ENCODE measurements at places on chromosomes 1 and 21.

DNA sequence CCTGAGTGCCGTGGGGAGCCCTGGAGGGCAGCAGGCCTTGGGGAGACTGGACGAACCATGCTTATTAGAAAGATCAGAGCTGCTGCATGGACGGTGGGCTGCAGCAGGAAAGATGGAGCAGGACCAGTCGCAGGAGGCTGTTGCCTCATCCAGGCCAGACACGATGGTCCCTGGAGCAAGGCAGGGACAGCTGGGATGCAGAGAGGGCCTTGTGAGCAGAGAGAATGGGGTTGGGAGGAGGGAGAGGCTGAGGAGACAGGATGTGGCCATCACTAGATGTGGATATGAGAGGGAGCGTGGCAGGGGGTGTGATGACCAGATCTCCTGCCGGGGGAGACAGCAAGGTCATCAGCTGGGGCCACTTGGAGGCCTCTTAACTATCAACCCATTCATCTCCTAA, 727.6 kb downstream of the PTPRU start:
- no peak for DNase-seq

DNA sequence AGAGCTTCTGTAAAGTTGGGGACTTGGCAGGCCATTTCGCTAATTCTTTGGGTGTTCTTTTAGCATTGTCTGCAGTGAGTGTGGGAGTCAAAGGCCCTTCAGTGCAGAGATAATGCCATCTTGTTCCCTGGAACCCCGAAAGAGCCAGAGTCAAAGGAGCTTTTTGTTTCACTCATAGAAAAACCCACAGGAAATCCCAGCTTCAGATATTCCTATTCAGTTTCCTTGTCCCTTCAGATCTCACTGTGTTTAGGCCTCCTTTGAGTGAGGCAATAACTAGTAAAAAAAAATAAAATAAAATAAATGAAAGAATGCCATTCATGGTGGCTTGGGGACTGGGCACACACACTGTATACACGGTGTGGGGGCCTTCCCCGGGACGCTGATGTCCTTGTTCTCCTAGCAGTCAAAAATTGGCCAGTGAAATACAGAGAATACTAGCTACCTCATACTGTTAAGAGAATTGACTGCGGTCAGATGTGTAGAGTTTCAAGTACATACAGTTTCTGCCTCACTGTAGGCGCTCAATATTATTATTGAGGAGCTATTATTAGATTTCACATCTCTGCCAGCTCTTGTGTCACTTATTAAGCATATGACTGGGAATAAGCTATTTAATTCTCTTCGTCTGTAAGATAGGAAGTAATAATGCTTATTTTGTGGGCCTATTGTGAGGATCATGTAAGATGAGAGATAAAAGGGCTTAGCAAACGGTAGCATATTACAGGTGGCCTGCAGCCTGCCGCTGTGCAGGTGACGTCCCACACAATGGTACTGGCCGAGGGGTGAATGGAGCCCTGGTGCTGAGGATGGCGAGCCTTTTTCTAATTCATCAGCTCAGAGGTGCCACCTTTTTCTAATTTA, 16.7 kb downstream of the DISC1 start:
- DNase-seq = no peak

DNA sequence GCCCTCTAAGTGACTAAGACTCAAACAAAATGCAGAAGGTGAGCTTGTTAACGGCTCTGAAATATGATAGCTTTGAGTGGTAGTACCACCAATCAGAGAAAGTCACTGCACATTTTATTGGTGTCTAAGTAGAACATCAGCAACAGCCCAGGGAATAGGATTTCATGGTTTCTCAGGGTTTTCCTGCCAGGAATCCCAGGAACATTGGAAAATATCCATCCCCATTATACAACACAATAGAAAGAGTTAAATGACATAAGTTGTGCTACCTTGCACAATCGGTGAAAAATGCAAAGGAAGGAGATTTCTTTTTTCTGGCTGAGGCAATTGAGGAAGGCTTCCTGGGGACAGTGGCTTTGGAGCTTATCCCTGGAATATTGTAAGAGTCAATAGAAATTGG, 283.1 kb downstream of the HLX start:
- no peak for DNase-seq

DNA sequence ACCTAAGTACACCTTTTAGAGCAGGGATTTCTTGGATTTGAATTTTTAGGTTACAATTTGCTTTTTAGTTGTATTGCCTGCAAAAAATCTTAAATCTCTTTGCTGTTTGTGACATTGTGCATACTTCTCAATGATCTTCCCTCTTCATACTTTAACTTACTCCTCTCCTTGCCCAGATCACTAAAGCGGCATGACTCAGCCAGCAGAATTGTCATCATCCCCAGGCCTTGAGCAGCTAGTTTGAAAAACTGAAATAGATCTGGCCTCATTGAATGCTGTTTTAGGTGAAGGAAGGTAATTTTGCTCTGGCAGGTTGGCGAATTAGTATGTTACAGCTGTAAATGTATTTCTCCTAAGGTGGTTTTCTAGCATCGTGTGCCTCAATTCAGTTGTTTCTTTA, 145.9 kb downstream of the RYR2 start:
- DNase-seq = no peak

DNA sequence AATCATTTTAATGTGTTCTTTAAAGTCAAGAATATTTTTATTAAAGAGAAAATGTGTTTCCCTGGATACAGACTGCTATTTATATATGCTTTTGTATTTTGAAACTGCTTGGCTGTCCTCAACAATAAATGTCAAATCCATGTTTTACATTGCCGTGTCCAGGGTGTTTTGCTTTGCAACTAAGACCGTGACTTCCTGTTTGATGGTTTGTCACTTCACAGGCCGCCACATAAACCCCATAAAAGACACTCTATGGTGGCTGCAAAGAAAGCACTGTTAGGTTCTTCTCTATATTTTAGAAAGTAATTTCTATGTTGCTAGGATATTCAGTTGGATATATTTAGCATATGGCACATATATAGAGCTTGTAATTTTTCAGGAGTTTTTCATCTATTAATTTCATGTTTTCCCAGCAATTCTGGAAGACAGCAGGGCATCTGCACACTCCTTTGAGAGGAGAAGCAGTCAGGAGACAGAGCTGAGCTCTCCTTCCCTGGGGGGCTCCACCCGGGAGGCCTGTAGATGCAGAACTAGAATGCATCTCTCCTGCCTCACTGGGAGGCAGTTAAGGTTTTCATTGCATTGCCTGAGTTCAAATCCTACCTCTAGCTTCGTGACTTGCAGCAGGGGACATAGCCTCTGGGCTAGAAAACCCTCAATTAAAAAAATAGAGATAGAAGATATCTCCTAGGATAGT, 33.1 kb downstream of the PRDM2 start:
- no peak for DNase-seq

GRCh38 chr1:110243146-110243545, 33.0 kb downstream of the KCNC4 start:
- DNase-seq = no peak

DNA sequence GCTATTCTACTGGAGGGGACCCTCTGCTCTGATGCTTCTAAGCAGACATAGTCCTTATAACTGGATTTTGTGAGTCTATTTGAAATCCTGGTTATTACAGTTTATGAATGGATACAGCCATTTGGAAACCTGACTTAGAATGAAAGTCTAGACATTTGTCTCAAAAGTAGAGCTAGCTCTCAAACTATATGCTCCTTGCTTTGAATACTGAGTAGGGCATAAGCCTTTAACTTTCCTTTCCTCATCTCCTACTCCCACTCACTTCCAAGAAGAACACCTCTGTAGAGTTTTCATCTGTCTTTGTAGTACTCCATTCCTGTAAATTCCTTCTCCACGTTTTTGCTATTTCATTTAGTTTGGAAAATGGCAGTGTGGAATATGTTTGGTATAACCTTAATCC, 9.0 kb upstream of the ARID1A start:
- DNase-seq = no peak

GRCh38 chr1:156816561-156817328, at the start of gene SH2D2A:
TSS of gene SH2D2A (minus strand) at chr1:156816848. CDS start at chr1:156816708, 140 bp downstream.
- DNase-seq = peak; percentile 92

DNA sequence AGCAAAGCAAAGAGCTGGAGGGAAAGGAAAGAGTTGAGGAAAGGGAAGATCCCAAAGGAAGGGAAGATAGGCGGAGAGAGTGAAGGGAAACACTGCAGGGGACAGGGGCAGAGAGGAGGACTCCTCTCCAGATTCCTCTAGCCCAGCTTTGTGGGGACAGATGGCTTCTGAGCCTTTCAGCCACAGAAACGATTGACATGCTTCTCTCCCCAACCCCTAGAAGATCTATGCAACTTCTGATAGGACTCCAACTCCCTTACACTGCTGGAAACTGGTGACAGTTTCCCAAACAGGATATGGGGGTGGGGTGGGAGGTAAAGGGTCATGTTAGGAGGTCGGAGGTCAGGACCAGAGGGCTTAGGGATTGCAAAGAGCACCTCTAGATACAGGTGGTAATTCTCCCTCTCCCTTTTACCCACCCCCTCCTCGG, 6.5 kb downstream of the MEX3A start:
- DNase-seq = no peak

DNA sequence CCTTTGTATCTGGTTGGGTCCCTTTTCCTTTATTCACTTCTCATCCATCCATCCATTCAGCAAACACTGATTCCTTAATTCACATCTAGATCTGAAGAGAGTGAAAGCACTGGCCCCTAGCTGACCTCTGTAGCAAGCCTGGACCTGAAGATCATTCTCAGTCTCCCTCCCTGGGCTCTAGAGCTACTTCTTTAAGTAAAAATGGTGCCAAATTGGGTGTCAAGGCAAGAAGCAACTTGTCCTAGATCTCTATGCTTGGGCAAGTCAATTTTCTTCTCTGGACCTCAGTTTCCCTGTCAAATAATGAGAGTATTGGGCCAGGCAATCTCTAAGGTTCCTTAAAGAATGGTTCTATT, 36.1 kb downstream of the PLXNA2 start:
- DNase-seq = no peak

GRCh38 chr21:41927727-41928409, 25.9 kb downstream of the C2CD2 start:
- no peak for DNase-seq

- no peak for DNase-seq
Measured at GRCh38 chr1:94946886-94947285, 20.0 kb upstream of the CNN3 start.

GRCh38 chr1:13781907-13782633, 82.1 kb downstream of the PRDM2 start:
- DNase-seq = no peak

GRCh38 chr1:57329001-57329527, 94.8 kb downstream of the DAB1 start:
- no peak for DNase-seq

DNA sequence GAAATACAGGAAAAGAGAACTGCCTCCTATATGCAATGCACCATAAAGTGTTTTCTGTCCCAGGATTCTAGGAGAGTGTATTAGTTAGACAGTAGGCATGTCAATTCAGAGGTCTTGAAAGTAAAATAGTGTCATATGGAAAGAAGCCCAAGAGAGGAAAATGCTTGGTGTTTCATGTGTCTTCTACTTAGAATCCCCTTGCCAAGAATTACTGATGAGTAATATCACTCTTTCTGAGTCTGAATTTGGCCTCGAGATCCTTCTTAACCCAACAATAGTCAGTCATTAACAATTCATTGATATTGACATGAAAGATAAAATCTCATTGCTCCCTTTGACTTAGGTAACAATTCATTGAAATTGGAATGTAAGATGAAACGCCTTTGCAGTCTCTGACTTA, 972.2 kb downstream of the TTLL7 start:
- DNase-seq = no peak

DNA sequence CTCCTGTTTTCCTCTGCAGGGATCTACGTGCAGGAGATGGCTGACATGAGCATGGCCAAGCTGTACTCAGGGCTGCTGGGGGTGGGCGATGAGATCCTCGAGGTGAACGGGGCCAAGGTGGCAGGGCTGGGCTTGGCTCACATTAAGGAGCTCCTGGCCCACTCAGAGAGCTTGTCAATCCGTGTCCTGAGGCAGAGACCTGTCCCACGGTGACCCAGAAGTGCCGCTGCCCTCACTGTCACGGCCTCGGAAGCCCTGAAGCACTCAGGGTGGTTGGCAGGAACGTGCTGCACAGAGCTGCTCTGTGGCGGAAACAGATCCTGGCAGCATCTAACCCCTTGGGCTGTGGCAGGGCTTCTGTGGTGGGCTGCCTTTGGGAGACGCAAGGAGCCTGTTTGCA, 37.6 kb downstream of the KIAA1614 start:
- DNase-seq = no peak

GRCh38 chr1:167836197-167836596, 77.7 kb downstream of the ADCY10 start:
- no peak for DNase-seq

DNA sequence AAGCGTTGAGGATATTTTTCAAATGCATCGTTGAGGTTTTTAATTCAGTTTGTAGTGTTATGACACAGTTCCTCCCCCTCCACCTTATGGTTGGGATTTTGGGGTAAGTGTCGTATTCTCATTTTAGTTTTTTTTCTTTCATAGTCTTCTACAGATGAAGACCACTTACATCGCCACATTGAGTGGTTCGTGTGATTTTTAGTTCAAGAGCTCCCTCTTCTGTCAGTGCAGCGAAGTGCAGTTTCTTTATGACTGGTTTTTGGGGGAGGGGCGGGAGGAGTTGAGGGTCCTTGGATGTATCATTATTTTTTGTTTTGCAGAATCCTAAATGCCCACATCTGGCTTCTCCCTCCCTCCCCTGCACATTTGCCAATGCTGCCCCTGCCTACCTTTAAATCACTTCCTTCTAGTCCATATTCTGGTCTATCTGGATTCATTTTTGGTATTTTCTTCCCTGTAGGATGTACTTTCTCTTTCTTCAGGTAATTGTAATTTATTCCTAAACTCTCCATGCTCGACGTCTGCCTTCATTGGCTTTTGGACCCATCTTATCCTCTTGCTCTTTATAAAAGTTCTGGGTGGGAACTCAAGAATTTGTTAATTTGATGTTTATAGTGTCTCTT, 433.1 kb downstream of the CAMTA1 start:
- DNase-seq = no peak

DNA sequence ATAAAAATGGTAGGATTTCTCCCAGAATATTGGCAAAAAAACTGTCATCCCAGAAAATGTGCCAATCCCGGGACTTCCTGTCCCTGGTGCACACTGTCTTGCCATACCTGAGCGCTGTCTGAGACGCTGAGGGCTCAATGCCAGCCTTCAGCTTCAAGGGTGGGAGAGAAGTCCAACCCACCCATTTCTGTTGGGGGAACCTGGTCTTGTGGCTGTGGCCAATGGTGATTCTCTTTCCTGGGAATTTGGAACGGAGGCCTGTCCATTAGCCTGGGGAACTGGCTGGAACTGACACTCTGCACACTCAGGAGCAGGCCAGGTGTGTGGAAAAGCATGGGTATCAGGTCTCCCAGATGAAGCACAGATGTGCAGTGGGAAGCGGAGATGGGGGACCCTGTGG, 6.7 kb downstream of the MTHFR start:
- DNase-seq = no peak

DNA sequence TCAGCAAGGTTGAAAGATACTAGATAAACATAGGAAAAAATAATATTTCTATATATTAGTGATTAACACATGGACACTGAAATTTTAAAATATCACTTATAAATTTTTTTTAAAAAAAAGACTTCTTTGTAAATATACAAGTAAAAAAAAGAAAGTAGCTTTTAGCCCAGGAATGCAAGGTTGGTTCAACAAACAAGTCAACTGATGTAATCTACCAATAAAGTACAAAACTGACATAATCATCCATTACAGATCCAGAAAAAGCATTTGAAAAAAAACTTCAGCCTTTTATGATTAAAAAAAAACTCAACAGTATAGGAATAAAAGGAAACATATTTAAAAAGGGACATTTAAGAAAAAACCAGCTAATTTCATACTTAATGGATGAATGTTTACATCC, 48.4 kb downstream of the TRMT1L start:
- no peak for DNase-seq
